Activated naive CD4-positive, alpha-beta T cell treated with Interleukin-2 at 50 U/mL for 16 hours (primary cell): ENCODE measurements at places on chromosomes 1 and 21.
A peak's percentile ranks its signal among the peaks of the same experiment; 100 is the strongest.

DNA sequence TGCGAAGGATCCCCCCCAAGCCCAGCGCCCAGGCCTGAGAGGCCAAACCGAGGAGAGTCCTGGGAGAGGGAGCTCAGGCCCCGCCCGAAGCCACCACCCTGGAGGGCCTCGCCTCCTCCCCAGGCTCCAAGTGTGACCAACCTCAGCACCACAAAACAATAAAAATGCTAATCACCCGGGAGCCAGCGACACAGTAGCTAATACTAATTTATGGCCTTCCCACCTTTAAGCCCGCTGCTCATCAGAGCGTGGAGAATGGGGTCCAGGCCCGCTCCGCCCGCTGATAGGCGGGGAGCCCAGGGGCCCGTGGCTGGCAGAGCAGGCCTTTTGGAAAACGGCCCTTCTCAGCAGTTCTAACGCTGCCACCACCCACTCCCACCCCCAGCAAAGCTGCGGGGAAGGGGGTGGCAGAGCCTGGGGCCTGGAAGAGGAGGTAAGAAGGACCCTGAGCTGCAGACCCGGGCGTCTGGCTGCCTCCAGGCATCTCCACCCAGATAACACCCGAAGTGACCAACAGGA lies 20.4 kb upstream of the TAS1R2 start:
- DNase-seq: no peak

DNA sequence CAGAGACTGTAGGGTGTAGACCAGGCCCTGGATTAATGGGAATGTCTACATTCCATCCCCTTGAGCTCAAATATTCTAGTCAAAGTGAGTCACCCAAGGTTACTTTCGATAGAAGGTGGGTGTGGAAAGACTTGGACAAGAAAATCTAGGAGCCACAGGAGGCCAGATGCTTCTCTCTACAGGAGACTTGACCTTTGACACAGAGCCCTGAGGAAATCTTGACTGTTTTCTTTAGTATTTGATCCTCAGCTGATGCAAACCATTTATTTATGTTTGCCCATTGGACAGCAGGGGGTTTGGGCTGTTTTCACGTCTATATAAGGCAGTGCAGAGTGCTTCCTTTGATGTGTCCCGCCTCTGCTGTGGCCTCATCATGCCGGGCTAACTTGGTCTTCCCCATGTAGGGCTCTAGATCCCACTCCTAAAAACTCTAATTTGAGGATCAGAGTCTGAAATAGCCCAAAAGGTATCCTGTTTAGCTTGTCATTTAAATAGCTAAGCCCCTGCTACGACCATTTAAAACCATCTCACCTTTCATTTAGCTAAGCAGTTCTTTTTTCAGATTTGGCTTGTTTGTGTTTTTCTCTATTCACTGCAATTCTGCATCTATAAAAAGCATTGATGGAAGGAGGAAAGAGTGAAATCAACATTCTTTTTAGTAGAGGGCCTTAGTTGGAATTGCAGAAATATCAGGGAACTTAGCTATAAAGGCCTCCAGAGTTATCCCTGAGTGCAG lies 15.5 kb upstream of the MAP3K7CL start:
- DNase-seq: no peak

- DNase-seq: no peak
Observed at GRCh38 chr1:5507340-5507739, 484.9 kb downstream of the NPHP4 start.

GRCh38 chr1:66069976-66070876 lies 277.5 kb downstream of the PDE4B start:
- no peak for DNase-seq

DNA sequence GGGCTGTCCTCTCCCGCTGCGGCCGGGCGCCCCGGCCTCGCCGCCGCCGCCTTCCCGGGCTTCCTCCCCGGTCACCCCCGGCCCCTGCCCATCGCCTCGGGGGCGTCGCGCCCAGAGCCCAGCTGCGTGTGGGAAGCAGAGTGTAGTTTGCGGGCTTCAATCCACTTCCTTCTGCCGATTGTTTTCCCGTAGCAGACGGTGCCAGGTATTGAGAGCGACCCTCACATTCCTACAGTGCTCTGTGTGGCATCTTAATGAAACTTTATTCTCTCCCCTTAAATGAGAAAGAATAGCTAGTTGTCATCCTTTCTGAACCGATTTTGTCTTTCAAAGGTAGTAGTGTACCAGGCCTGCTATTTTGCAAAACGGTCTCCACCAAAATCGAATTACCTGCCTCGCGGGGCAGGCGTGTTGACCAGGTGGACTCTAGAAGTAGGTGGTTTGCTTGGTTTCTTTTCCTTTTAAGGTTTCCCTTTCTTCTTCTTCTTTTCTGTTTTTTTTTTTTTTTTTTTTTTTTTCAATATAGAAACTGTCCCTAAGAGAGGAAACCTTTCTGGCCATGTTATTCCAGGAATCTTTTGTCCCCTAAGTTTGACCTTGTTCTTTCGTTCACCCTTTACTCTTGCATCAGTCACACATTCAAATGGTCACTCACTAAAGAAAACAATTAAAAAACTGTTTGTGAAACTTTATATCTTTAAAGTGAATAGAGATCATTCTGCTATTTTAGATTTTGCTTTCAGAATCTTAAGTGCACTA lies 881 bp downstream of the USP25 start:
- no peak for DNase-seq

GRCh38 chr1:93244298-93245069 lies 64.0 kb downstream of the CCDC18 start:
- DNase-seq: no peak

- no peak for DNase-seq
Observed at GRCh38 chr1:5601516-5601915, 390.7 kb downstream of the NPHP4 start.

- no peak for DNase-seq
Observed at GRCh38 chr21:42160765-42161164, 58.2 kb upstream of the ABCG1 start.

GRCh38 chr1:150235294-150235851 lies 539 bp downstream of the ANP32E start:
- DNase-seq: peak; percentile 38
